ENCODE measurements at places on chromosomes 5 and 9.

DNA sequence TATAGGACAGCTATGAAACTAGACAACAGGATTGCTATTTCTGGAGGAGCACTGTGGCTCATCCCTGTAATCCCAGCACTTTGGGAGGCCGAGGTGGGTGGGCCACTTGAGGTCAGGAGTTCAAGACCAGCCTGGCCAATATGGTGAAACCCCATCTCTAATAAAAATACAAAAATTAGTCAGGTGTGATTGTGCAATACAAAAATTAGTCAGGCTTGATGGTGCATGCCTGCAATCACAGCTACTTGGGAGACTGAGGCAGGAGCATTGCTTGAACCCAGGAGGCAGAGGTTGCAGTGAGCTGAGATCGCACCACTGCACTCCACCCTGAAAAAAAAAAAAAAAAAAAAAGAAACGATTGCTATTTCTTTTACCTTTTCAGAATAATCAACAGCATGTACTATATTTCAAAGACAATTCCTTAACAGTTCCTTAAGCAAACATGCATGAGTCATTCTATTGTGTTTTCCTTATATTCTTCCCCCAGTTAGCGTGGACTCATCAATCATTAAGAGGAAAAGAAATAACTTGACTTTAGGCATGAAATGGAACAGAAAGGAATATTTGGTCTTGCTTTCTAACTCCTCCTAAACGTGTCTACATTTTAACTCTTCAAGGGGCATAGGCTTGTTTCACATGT is 162.6 kb downstream of the TAF11L14 start:
- DNase-seq: no peak

- no peak for DNase-seq
Measured at GRCh38 chr5:77167695-77168121, 42.8 kb upstream of the PDE8B start.

- DNase-seq: no peak
Measured at GRCh38 chr5:161934486-161934885, 86.6 kb downstream of the GABRA1 start.

DNA sequence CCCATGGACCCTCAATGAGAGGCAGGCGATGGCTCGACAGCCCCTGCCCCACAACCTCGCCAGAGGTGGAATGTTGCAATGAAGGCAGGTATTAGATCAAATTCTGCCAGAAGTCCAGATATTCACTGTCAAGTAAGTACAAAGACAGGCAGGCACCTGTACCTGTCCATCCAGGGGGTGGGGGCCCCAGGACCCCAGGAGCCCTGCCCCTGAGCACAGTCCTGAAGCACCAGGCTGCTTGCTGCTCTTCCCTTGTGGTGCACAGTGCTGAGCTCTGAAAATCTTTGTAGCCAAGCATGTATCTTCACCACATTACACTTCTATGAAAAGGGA is 26.2 kb upstream of the HMCN2 start:
- no peak for DNase-seq

DNA sequence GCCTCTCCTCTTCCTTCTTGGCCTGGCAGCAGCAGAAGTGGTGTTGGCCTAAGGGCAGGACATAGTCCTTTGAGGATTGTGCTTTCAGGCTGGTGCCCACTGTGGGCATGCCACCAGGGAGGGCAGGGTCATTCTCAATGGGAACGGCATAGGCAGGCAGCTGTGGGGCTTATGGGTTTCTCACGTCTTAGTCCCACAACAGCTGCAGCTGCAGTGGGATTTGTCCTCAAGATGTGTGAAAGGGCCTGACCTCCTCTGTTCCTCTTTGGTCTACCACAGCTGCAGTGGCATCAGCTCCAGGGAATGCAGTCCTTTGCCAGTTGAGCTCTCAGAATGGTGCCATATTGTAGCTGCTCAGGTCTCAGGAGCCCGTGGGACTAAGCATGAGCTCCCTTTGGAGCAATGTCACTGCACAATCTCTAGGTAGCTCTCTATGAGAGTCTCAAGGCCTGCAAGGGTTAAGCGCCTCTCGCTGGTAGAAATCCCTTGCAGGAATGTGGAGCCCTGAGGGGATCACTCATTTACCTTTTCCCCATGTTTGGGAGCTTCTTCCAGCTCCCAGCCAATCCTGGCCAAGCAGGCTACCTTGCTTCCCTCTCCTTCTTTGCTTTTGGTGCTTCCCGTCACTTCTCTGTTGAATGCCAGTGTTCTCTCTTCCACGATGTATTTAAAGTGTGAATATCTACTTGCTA is 104.8 kb downstream of the GNA14 start:
- no peak for DNase-seq

GRCh38 chr9:129832982-129833381 is 2.1 kb downstream of the C9orf78 start:
- no peak for DNase-seq

GRCh38 chr9:82682431-82682830 is 380.5 kb downstream of the RASEF start:
- DNase-seq: no peak

Measured in stimulated activated CD4-positive, alpha-beta T cell treated with anti-CD3 and anti-CD28 coated beads, Interleukin-4, amount 100 ng/mL, for 24 hours (primary cell).